ENCODE measurements at places on chromosomes 13 and 19.
A peak's percentile ranks its signal among the peaks of the same experiment; 100 is the strongest.

DNA sequence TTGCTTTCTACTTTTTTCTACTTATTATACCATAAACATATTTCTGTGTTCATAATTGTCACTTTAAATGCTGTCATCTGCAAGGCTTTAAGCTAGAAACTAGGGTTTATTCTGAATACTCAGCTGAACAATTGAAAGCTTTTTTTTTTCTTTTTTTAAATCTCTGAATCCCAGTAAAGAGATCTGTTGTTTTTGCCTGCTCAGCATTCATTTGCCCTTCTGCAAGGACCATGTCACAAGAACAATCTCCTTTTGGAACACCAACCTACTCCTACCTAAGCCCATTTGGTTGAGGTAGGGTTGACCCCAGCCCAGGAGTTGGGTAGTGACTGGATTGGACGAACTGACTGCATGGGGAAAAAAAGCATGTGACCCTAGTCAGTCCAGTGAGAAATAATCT, 92.6 kb downstream of the MZT1 start:
- no peak for DNase-seq

DNA sequence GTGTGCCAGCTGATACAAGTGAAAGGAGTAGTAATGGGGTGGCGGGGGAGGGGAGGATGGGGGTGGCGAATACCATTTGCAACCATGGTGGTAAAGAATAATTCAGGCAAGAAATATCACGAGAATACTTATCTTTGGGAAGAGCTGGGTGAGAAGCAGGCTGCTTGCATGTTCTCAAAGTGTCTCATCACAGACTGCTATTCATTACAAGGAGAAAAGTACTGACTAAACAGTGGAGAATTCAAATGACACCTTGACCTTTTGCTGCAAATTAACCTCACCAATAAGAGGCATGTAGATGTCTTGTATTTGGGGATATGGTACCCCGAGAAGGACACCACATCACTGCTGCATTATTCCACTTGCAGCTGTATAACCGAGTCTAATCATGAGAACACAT, 585.7 kb upstream of the GPC6 start:
- no peak for DNase-seq

DNA sequence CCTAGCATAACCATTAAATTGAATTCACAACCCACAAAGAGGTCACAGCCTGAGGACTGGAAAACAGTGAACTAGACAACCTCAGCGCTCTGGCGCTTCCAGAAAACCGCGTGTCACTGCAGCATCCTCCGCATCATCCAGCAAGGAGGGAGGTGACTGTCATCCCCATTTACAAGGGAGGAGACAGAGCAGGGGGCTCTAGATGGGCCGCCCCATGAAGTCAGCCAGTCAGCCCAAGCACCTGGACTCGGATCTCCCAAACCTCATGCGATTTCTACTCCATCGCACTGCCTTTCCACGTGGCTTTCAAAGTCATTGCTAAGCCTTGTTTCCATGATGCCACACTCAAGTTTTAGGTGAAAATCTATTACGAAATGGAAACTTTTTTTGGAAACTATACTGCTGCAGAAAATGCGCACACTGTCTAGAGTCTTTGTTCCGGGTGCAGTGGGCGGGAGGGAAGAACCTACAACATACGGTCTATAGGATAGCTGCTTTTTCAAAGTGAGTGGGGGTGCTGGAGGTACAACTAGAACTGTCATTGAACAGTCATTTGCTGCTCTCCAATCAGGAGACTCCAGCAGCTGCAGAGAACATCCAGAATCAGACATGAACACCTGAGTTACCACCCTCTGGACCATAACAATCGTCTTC, 2.8 kb downstream of the AP3D1 start:
- no peak for DNase-seq

- DNase-seq: no peak
Measured at GRCh38 chr13:76762721-76763120, 123.5 kb downstream of the KCTD12 start.

GRCh38 chr13:89577301-89577700, 1770.2 kb upstream of the MIR17HG start:
- DNase-seq: no peak

DNA sequence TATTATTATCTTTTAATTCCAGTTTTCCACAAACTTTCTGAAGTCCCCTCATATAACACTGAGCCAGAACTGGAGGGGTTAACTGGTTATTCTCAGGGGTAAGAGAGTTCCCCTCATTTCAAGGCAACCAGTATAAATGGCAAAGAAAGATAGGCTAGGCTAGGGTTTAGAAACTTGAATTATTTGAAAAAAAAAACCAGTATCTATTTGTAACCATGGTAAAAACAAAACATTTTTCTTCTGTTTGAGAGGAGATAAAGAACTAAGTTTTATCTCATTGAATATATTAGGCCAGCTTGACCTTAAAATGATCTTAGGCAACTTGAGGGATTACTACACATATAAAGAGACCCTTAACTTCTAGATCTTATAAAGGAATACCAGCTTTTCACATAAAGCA, 19.6 kb downstream of the SUPT20H start:
- DNase-seq: no peak

DNA sequence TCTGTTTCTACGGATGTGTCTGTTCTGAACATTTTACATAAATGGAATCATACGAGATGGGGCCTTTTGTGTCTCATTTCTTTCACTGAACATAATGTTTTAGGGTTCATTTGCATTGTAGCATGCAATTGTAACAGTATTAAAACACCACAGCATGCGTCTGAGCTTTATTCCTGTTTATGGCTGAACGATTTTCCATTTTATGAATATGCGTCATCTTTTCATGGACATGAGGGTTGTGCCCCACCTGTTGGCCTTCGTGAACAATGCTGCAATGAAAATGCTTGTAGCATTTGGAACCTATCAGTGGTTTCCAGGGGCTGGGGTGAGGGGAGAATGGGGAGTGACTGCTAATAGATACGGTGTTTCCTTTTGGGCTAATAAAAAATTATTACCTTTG, 5.1 kb downstream of the OR10H1 start:
- no peak for DNase-seq

GRCh38 chr19:55901369-55902079, 30.6 kb downstream of the NLRP13 start:
- no peak for DNase-seq

- no peak for DNase-seq
Measured at GRCh38 chr19:53664760-53665159, 33.0 kb downstream of the DPRX start.

DNA sequence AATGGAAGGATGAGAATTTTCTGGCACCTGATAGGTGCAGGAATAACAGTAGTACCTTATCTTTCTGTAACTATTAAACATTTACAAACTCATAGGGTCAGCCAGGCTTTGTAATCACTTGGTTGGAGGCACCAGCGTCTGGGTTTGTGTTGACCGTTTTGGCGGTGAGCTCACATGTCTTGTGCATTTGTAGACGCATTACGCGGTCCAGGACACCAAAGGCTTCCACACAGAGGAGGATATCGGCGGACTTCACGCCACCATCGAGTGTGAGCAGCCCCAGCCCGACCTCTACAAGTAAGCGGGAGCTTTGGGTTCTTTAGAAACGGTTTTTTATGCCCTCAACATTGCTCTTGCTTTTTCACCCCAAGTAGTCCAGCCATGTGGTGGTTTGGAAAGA, 129.3 kb downstream of the ATP11A start:
- no peak for DNase-seq

GRCh38 chr13:41842036-41842620, 118.8 kb downstream of the VWA8 start:
- DNase-seq: no peak

GRCh38 chr13:99980201-99980823, 1.3 kb upstream of the ZIC2 start:
- peak; percentile 69 for DNase-seq

- DNase-seq: no peak
Measured at GRCh38 chr19:34888091-34888490, 38.6 kb upstream of the ZNF30 start.

DNA sequence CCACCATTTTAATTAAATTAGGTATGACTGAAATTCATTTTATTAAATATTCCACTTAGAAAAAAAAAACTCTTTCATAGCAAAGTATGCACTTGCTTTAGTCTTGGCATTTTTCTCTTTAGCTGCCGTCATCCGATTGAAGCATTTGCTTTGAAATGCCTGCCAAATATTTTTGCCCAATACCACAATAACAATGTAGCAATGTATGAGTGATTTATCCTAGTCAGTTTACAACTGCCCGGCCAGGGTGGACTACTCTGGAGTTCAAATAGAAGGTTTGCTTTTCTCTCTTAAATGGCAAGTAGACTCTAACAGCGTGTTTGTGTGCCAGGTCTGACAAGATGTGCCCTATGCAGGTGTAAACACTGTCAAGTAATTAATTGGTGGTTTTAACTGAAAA, 675.3 kb upstream of the SGCG start:
- no peak for DNase-seq

DNA sequence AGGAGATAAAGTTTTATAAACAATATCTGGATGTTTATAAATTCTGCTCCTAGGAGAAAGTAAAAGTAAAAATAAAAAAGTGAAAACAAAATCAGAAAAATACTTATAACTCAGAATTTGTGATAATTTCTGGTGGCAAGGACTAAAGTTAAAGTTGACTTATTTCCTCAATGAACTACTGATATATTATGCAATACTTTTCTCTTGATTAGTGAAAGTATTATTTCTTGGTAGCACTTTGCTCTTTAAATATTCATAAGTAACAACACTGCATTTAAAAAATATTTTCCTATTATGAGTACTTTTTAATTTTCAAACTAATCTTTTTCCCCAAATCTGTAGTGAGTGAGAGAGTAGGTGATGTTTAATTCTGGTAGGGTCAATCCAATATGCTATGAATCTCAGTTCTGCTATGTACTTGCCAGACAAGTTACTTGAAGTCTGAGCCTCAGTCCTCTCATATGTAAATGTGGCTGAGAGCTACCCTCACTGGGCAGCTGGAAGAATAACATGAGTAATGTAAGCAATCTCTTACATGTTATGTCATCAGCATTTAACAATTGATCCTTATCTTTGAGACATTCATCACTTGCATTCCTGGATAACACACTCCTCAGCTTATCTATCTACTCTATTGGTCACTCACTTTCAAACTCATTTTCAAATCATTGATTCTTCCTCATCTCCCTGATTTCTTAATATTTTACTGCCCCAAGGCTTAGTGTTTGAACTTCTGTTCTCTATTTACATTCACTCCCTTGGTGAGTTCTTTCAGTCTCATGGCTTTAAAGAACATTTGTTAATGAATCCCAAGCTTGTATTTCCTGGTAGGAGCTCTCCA, 239.0 kb downstream of the RGCC start:
- DNase-seq: no peak

GRCh38 chr13:36769126-36769525, 49.9 kb upstream of the RFXAP start:
- no peak for DNase-seq

GRCh38 chr13:77836423-77836822, 82.2 kb downstream of the EDNRB start:
- no peak for DNase-seq

GRCh38 chr13:47673009-47673850, 327.8 kb downstream of the SUCLA2 start:
- DNase-seq: no peak

DNA sequence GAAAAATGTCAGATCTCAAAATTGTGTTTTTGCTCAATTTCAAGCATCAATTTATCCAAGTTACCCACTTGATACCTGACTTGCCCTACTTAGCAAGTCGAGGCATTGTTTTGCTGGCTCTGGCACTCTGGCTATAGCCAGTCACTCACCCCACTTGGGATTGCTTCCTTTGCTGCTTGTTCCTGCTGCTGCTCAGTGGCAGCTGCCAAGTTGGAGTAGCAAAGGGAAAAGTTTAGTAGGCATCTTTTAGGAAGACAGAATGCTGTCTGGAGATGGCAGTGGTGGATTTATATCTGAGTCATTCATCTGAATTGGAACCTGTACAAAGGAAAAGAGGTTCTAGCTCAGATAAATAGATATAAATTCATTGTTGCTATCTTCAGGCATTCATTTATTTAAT, 41.2 kb downstream of the PCCA start:
- no peak for DNase-seq

DNA sequence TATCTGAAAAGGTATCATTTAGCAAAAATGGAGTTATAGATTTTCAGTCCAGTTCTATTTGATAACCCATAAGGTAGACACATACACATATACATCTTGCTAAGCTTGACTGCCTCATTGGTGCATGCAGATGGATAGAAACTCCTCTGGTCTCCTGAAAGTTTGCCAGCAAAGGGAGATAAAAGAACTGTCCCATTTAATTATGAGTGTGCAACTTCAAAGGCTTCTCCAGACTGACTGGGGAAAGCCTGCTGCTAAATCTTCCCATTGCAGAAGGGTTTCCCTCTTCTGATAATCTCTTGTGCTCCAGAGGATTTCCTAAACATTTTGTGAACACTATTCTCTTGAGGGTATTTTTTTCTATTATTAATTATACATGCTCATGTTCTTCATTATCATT, 131.9 kb downstream of the ITGBL1 start:
- no peak for DNase-seq

GRCh38 chr13:43348397-43348796, 325.0 kb downstream of the DNAJC15 start:
- no peak for DNase-seq

- DNase-seq: no peak
Measured at GRCh38 chr13:40352380-40352778, 314.1 kb downstream of the FOXO1 start.

DNA sequence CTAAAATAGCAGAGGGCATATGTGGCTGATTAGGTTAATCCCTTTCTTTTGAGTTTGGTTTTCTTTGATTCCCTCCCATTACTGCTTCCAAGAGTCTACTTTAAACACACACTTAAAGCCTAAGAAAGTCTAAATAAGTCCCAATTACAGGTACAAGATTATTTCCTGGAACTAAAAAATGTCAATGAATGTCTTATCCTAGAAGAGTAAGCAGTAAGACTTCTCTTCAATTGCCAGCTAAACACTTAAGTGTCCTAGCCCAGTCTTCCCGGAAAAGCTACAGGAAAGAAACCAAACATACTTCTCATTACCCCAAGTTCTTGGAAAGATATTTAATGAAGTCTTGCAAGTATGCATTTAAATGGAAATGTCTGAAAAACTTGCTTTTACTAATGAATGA, 233.1 kb downstream of the DCLK1 start:
- DNase-seq: no peak

Data from NCI-H1436 (cell line).